ENCODE measurements at places on chromosomes 16 and 17.

DNA sequence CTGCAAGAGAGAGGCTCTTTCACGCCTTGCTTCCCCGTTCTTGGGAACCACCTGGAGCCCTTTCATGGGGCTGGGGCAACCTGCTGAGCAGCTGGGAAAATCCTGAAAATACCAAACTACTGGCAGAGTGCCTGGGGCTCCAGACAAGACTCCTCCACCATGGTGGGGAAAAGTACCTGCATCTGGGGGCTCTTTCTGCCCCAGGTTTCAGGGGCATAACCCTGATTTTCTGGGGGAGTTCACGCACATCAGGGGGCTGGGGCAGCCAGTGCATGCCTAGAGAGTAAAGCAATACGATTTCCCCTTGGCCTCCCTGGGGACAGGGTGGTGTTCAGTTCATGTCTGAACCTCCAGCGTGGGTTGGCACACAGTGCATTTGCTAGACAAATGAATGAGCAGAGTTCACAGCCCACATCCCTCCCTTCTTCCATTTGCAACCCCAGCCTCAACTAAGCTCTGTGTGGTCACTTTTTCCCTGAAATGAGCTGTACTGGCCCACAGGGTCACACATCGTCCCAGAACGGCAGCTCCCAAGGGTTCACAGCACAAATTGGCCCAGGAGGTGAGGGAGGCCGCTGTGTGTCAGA is 5.2 kb upstream of the CDC42EP4 start:
- DNase-seq, result no peak

- no peak for DNase-seq
These were observed 87.2 kb upstream of the CACNG5 start for GRCh38 chr17:66747578-66748275.

GRCh38 chr17:55495239-55495638 is 16.0 kb downstream of the SMIM36 start:
- DNase-seq, result no peak

DNA sequence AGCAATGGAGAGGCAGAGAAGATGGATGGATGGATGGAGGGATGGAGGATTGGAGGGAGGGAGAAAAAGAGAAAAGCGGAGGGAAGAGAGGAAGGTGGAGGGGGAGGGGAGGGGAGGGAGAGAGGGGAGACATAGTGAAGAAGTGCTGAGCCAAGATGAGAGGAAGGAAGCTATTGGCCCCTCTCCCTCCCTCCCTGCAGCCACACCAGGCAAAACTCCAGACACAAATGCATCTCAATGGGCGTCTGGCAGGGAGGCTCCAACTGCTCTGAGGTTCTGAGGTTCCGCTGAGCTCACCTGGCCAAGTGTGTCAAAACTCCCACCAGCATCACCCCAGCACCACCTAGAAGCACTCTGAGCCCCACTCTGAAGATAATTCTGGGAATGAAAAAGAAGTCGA is 26.9 kb upstream of the PHB1 start:
- no peak for DNase-seq

GRCh38 chr16:56765949-56766348 is 36.0 kb downstream of the NUP93 start:
- no peak for DNase-seq

DNA sequence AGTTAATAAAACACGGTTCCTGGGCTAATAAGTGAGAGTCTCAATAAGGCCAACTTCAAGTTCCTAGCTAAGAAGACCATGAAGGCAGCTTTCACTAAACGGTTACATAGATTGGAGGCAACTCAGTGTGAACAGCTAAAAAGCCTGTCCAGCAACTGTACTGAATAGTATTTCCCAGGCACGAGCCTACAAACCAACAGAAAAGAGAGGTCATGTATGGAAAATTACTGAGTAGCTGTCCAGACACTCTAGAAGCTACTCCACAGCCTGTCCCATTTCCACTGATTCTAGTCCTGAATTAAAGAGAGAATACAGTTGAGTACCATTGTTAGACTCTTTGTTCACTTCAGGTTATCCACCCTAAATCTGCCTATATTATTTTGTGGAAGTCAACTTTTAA is 36.5 kb upstream of the C17orf78 start:
- DNase-seq, result no peak

DNA sequence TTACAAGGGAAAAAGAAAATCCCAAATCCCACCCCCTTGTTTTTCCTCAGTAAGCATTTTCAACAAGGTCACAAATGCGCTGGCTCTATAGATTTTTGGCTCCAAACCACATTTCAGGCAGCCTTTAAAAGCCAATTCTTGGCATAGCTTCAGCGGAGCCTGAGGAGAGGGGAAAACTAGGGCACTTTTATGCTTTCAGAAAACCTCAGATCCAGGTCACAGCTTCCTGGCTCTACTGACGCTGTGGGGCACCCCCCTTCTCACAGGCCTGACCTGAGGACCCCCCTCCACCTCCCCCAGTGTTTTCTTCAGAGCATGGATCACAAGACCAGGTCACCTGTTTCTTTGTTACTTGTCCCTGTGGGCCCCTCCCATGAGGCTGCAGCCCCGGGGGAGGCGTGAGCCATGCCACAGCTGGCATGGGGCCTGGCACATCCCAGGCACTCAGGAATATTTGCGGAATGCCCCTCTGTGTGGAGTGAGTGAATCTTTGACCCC is 30.1 kb upstream of the MTSS2 start:
- no peak for DNase-seq

- no peak for DNase-seq
These were observed 1020.7 kb upstream of the GOT2 start for GRCh38 chr16:59754854-59755253.

GRCh38 chr16:3112058-3112880 is at the start of gene ZNF205:
Gene ZNF205 (plus strand): TSS chr16:3112586. CDS start chr16:3113431, 845 bp downstream.
- no peak for DNase-seq
